ENCODE measurements at places on chromosomes 5 and 9.
A peak's percentile ranks its signal among the peaks of the same experiment; 100 is the strongest.

GRCh38 chr5:176769911-176770310 is 40.4 kb upstream of the UNC5A start:
- no peak for DNase-seq

GRCh38 chr5:133475986-133476385 is 136.4 kb downstream of the FSTL4 start:
- no peak for DNase-seq

DNA sequence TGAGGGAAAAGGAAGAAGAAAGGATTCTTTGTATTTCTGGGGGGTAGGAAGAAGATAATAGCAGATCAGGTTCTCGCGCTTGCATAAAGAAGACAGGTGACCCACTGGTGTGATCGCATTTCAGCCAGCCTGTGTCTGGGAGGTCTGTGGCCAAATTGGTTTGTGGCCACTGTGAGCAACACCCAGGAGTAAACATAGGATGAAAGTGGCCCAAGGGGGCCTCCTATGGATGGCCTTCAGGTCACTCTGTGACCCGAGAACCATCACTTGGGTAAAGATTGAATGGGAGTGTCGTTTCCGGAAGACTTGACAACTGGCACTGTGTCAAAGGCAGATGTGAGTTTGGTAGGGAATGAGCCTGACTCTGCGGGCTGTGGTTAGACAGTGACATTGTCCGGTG is 34.2 kb downstream of the RAI14 start:
- no peak for DNase-seq

- DNase-seq: no peak
Measured at GRCh38 chr5:50711280-50711679, 44.8 kb downstream of the PARP8 start.

- peak; percentile 50 for DNase-seq
Measured at GRCh38 chr9:131545003-131545785, at the start of gene PRRT1B. TSS of gene PRRT1B (plus strand) at chr9:131545523. CDS start at chr9:131545616, 93 bp downstream.

DNA sequence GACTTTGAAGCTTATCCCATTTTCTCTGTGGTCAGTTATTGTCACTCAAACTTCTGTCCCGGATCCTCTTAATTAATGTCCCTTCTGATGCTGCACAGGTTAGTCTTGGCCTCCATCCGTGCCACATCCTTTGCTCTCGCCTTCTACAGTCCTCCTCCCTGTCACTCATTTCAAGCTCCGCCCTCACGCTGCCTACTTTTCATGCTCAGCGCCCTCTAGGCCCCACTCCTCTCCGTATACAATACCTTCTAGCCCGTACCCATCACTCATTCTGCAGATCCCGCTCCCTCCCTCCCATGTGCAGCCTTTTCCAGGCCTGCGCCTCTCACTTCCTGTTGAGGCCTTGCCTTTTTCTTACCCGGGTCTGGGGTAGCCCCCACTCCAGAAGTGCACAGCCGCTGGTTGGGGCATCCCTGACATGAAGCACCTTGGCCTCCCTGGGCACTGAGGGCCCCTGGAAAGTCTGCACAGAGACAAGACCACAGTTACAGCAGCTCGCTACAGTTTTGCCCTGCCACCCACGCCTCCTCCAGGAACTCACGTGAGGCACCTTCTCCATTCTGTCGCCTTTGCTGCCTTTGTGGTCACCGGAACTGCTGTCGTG is 88.5 kb upstream of the SLC25A48 start:
- no peak for DNase-seq

DNA sequence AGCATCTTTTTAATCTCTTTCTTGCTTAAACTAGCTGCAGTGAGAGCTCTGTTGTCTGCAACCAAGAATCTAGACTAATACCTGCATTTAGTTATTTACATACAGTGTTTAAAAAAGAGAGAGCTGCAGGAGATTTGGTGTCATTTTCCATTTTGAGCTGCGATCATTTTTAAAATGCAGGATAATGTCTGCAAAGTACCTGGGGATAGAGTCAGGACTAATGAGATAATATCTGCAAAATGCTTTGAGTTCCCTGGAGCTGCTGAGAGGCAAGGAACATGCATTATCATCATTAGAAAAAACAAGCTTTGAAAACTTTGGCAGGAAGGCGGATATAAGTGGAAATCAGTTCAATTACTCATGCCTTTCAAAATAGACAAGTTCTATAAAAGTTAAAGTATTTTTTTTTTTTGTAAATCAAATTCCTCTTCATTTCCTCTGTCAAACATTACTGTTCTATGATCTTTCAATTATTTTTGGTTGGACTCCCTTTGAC is 21.8 kb upstream of the ANKRD33B start:
- DNase-seq: no peak

GRCh38 chr5:9313751-9314150 is 232.1 kb downstream of the SEMA5A start:
- no peak for DNase-seq

- DNase-seq: no peak
Measured at GRCh38 chr9:38357350-38358114, 35.0 kb upstream of the ALDH1B1 start.

DNA sequence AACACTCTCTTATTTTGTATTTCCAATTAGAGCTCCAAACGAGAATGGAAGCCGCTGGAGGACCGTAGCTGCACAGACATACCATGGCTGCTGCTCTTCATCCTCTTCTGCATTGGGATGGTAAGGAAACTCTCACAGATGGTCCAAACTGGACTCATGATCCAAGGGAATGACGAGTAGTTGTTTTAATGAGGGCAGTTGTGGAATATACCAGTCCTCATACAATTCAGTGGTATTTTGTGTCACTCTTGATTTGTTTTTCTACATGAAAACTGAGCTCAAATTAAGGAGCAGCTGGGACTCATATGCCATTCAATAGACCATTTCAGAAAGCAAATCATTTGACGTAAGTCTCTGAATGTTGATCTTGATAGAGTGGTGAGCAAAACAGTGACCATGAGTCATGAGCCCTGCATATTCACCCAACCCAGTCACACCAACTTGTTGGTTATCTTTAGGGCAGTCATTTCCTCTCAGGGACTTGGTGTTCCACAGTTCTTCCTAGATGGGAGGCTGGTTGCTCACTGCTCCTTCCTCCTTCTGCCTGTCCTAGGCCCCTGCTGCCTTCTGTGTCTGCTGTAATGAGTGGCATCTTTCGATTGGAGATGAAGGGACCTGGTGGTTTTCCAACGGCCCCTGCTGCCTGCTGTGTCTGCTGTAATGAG is 54.9 kb downstream of the SLC44A1 start:
- no peak for DNase-seq

GRCh38 chr9:28801144-28801799 is 1228.0 kb upstream of the C9orf72 start:
- DNase-seq: no peak

DNA sequence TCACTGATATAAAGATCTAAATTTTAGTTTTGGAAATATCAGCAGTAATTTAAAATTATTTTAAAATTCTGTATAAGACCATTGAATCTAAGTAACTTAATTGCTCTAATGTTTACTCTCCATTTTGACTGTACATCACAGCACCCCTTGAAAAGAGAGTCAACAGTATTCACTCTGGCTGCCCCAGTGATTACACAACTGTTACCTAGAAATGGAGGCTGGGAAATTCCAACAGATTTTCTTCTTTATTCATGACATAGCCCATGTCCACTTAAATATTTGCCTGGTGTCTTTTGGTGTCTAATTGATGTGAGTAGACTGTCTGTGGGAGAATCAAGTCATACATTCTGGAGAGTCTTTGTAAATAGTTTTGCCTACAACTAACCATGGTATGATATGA is 301.8 kb upstream of the CDH6 start:
- DNase-seq: no peak

DNA sequence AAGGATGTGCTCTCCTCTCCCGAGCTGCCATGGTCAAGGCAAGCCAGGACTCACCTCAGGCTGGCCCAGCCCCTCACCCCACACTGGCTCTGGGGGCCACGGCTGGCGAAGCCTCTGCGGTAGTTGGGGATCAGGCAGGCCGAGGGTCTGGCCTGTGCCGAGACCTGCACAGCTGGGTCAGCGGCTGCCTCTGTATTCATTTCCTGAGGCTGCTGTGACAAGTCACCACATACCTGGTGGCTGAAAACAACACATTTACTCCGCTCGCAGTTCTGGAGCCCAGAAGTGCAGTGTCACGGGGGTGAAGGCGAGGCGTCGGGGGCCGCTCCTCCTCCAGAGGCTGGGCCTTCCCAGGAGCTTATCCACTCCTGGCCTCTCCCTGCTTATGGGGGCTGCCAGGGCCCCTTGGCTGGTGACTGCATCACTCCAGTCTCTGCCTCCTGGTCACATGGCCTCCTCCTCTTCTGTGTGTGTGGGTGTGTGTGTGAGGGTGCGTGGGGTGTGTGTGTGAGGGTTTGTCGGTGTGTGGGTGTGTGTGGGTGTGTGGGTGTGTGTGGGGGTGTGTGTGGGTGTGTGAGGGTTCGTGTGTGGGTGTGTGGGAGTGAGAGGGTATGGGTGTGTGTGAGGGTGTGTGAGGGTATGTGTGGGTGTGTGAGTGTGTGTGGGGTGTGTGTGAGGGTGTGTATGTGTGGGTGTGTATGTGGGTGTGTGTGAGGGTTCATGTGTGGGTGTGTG is 3.2 kb upstream of the SCGB3A1 start:
- DNase-seq: no peak

GRCh38 chr5:87185838-87186237 is 81.8 kb upstream of the RASA1 start:
- no peak for DNase-seq
